ENCODE measurements at places on chromosomes 4 and X.

GRCh38 chr4:1815096-1815996 lies 22.3 kb downstream of the FGFR3 start:
- no peak for DNase-seq

DNA sequence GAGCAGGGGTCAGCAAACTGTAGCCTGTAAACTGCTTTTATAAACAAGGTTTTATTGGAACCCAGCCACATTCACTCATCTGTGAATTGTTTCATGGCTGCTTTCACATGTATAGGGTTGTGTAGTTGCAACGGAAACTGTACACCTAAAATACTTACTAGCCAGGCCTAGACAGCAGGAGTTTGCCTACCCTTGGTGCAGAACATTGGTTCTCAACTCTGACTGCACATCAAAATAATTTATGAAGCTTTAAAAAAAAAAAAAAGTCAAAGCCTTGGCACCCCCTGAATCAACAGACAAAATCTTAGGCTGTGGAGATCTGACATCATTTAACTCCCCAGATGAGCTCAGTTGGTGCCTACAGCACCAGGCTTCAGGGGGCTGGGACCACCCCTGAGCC lies 27.8 kb downstream of the ADGRA3 start:
- DNase-seq = no peak

- no peak for DNase-seq
Observed at GRCh38 chr4:153950100-153950979, 161.5 kb upstream of the SFRP2 start.

GRCh38 chr4:2413821-2414610 lies 4.4 kb downstream of the ZFYVE28 start:
- no peak for DNase-seq

DNA sequence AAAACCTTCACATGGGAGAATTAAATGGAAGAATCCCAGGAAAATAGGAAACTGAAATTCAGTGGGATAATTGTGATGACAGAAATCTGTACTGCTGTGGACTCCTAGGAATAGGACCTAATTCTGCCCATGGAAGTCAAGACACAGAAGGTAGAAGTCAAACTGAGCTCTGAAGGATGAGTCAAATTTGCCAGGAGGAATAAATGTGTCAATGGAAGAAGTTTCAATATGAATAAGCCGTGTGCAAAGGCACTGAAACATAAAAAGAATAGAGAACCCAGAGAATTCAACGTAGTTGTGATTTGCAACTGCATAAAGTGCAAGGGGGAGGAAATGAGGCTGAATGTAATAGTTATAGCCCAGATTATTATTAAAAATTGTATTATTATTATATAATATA lies 11.6 kb downstream of the ENAM start:
- DNase-seq = no peak

DNA sequence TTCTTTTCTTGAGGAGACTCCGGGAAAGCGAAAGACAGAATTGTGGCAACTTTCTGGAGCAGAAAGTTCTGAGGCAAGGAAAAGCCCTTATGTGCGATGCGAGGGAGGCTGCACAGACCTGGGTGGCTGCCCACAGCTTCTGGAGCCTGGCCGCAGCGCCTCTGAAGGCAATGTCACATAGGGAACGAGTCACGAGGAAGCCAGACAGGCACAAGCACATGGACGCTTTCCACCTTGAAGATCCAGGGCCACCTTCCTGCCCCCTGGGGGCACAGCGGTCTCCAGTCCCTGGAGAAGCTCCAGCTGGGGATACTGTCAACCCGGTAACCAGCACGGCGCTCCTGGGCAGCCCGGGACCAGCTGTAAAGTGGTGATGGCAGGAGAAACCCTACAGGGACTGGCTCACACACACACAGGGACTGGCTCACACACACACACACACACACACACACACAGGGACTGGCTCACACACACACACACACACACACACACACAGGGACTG lies 69.8 kb downstream of the MTNR1A start:
- no peak for DNase-seq

DNA sequence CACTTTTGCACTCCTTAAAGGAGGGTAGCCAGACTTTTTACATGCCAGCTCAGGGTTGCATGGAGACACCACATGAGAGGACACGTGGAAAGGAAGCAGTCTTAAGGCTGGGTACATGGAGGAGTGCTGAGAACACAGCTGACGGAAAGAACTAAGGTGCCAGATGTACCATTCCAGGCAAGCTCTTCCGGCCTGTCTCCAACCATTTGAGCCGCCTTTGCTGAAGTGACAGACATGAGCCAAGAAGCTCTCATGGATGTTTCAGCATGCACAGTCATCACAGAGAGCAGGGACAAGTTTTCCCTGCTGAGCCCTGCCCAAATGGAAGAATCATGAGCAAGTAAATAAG lies 83.4 kb upstream of the BMP2K start:
- DNase-seq = no peak

- DNase-seq = no peak
Observed at GRCh38 chrX:43868791-43869190, 13.5 kb downstream of the MAOB start.

GRCh38 chr4:13558881-13559280 lies 14.6 kb upstream of the NKX3-2 start:
- no peak for DNase-seq

DNA sequence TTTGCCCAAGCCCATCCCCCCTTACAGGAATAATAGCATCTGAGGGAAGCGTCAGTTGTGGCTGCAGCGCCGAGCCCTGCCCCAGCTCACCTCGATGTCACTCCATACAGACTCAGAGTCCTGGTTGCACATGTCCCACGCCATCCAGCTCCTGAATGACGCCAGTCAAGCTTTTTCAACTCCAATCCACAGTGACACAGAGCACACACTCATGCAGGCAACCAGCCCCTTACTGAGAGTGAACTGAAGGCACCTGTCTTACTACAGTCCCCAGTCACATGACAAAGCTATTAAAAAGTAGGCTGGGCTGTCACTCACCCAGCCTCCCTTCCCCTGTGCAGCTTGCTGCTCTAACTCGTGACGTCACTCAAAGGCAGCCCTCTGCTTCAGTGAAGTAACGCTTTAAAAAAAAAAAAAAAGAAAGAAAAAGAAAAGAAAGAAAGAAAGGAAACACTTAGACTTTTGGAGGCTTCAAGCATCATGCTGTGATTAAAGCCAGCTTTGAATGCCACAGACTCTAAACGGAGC lies at the start of gene PPARGC1A:
Gene PPARGC1A (minus strand): TSS at position 234 of the 528 bp plus-strand sequence. CDS start 90 bp downstream, at position 144.
- peak; percentile 11 for DNase-seq

GRCh38 chr4:101018836-101019235 lies 328.5 kb downstream of the PPP3CA start:
- peak; percentile 44 for DNase-seq

- peak; percentile 2 for DNase-seq
Observed at GRCh38 chrX:102085706-102086105, 39.8 kb upstream of the TCEAL2 start.

GRCh38 chr4:88012647-88013046 lies 5.2 kb downstream of the PKD2 start:
- peak; percentile 57 for DNase-seq

GRCh38 chr4:121370729-121371325 lies 10.0 kb downstream of the QRFPR start:
- peak; percentile 45 for DNase-seq

DNA sequence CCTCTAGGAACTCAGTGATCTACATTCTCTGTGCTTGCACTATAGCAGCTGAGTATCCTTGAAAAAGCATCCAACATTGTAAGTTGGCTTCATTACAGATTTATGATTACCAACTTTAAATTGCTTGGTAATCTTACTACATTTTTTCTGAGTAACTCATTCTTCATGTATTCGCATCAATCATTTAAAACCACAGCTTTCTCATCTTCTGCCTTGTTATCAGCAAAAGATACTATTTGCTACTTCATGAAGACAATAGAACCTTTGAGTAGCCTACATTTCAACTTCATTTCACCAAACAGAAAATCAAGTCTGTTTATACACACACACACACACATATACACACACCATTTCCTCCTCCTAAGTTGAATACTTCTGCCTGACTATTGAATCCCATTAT lies 6.2 kb upstream of the DCAF8L2 start:
- DNase-seq = no peak

- DNase-seq = no peak
Observed at GRCh38 chr4:112094330-112094729, 50.9 kb upstream of the FAM241A start.

- peak; percentile 22 for DNase-seq
Observed at GRCh38 chrX:111868726-111869638, 7.0 kb upstream of the TRPC5OS start.
